ENCODE measurements at places on chromosomes 4 and X.

- no peak for DNase-seq
Measured at GRCh38 chrX:68912113-68912512, 83.3 kb downstream of the EFNB1 start.

DNA sequence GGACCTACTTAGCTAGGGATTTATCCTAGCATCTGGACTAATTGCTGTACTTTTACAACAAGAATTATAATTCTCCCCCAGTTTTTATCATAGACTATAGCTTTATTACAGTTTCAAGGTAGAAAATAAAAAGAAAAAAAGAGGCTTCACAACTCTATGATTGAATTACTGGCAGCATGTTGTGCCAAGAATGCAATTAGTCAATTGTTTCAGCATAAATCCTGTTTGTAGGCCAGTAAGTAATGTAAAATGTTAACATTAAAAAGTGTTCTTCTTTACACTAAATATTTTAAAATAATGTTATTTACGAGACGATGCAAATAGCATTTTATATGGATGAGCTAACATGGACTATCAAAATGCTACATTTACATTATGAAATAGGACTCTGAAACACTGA is 228.4 kb downstream of the MAPK10 start:
- DNase-seq, result no peak

GRCh38 chrX:93422693-93423092 is 250.7 kb downstream of the NAP1L3 start:
- DNase-seq, result peak; percentile 78

DNA sequence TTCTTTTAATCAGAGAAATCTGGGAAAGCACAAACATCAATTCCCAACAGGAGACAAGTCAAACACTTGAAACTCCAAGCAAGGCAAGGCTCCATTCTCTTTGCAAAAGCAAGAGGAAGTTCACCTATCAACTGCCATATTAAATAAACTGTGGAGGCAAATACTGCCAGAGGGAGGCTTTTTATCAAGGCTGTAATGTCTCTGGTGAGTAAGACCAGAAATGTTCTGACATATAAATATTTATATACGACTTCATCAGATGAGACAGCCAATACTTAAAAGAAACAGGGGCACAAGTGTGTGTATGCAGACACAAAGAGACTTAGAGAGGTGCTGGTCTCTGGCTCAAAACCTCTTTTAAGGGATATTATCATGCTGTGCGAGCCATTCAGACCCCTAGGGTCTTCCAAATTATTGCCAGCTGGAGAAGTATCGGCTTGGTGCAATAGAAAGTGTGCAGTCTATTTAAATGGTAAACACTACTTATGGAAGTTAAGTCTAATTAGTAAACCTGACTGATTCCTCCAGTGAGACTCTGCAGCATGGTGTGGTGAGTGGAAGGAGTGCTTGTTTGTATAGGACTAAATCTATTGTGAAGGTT is 24.4 kb downstream of the DCX start:
- DNase-seq, result no peak

DNA sequence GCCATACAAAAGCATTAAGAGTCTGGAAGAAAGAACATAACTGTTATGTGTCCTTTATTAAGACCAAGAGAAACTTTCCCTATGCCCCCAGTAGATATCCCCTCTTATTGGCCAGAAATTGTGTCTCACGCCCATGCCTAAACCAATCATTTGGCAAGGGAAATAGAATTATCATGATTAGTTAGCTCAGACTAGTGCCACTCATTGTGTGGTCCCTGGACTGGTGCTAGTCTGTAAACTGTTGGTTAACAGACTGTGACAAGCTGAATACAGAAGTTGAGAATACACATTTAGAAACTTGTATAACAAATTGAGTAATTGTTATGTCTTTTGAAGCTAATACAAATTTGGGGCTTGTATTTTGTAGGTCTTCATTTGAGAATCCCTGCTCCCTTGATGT is 8.1 kb upstream of the HUWE1 start:
- DNase-seq, result no peak

GRCh38 chr4:156377036-156377710 is 423.5 kb upstream of the CTSO start:
- no peak for DNase-seq

DNA sequence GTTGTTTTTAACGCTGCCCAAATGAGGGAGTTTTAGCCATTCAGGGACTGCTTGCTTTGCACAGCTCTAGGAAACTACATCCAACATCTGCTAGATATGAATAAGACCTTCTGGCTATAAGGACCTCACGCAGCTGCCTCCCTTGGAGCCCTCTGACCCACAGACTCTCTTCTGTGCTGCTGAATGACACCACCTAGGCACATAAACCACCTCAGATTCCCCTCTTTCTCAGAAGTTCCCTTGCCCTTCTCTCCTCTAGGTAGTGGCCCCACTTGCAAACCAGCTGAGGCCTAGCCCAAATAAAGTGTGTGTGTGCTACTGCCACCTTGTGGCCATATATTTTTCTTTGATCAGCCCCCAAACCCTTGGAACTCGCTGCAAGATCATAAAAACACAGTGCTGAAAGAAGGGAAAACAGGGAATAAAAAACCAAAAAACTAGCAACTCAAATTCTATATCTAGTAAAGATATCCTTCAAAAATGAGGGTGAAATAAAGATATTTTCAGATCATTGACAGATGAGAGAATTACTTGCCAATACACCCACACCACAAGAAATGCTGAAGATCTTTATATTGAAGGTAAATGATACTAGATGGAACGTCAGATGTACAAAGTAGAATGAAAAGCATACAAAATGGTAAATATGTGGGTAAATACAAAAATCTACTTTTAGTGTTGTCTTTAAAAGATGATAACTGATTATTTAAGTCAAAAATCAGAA is 265.9 kb downstream of the ADAMTS3 start:
- peak; percentile 77 for DNase-seq

- DNase-seq, result peak; percentile 69
Measured at GRCh38 chr4:19224820-19225219, 1026.9 kb upstream of the SLIT2 start.

DNA sequence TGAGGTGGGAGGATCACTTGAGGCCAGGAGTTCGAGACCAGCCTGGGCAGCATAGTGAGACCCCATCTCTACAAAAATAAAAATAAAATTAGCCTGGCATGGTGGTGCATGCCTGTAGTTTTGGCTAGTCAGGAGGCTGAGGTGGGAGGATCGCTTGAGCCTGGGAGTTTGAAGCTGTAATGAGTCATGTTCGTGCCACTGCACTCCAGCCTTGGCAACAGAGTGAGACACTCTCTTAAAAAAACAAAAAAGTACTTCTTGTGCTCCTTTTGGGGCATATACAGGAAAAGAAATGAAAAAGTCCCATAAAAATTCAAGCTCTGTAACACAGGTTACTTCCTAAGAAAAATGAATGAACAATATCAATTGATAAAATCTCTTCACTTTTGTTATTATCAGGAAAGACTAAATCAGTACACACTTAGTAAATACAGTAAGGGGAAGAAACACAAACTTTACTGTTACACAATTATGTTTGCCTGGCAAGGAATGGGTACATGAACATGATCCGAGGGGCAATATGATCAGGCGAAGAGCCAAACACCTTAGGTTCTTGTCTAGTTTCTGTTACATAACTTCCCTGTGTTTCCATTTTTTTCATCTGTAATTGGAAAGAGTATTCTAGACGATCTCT is 46.9 kb downstream of the CCDC158 start:
- no peak for DNase-seq

GRCh38 chr4:1826531-1827350 is 29.2 kb downstream of the LETM1 start:
- no peak for DNase-seq

- DNase-seq, result peak; percentile 75
Measured at GRCh38 chr4:87884976-87885549, 52.3 kb downstream of the MEPE start.

DNA sequence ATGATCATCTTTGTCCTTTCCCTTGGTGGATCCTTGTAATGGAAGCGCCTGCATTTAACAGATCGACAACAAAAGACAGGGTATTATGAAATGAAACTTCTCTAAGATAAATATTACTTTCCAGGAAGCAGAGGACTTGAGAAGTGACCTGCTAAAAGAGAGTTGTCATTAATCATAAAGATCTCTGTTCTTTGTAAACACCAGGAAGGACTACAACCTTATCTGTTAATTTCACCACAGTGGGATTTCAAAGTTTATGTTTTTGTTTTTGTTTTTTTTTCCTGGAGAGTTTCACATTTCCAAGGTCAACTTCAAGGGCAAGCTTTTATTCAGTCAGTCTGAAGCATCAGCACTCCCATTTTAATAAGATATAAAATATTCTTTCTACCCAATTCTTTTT is 170.9 kb downstream of the RCHY1 start:
- no peak for DNase-seq

DNA sequence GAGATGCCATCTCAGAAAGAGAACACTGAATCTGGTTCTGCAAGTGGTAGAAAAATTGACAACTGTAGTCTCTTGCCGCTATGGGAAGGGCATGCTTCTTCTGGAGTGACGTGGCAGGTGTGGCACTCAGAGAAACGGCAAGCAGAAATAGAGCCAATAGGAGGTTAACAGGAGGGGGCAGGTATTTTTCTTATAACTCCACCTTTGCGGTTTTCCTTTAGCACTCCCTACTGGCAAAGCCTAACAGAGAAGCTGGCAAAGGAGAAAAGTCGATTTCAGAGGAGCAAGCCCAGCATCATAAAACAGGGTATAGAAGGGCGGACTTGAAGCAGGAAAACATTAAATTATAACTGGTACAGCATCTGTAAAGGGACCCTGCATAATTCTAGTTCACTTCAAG is 1382.2 kb downstream of the PCDH18 start:
- no peak for DNase-seq

GRCh38 chr4:150302553-150302952 is 224.3 kb downstream of the DCLK2 start:
- no peak for DNase-seq

GRCh38 chrX:152276277-152276676 is 137.9 kb upstream of the MAGEA10 start:
- no peak for DNase-seq

- DNase-seq, result no peak
Measured at GRCh38 chr4:25927361-25928195, 13.6 kb downstream of the SMIM20 start.

- DNase-seq, result no peak
Measured at GRCh38 chr4:44988011-44988410, 261.7 kb upstream of the GNPDA2 start.

DNA sequence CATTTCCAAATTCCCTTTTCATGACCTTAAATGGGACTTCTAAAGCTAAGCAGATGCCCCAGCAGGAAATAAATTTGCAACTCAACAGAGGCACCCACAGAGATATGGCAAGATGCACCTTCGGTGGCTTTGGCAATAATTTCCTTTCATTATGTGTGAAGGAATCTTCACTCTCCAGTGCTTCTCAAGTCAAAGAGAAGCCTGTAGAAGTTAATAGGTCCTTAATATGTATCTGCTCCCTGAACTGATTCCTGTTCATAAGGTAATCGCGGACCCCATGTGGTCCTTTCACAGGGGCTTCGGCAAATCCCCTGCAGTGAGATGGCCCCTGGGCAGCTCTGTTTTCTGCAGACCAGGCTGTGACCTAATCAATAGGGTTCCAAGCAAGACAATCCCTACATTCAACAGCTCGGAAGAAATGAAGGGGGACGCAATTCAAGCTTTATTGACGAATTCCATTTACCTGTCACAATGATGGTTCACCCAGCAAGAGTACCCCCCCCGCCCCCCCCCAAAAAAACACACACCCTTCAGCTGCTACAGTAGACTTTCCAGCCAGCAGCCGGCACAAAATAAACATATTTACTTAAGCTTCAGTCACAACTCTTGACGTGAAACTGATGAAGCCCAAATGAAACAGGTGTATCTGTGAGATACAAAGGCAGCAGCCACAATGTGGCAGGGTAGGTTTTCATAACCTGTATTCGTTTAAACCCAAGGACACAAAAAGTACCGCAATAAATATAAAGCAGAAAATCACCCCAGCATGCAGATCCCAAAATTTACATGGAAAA is 35.3 kb downstream of the FAT1 start:
- DNase-seq, result no peak

GRCh38 chr4:12852338-12853307 is 631.5 kb downstream of the RAB28 start:
- peak; percentile 75 for DNase-seq

GRCh38 chr4:35541146-35541887 is 703.0 kb downstream of the ARAP2 start:
- DNase-seq, result no peak

DNA sequence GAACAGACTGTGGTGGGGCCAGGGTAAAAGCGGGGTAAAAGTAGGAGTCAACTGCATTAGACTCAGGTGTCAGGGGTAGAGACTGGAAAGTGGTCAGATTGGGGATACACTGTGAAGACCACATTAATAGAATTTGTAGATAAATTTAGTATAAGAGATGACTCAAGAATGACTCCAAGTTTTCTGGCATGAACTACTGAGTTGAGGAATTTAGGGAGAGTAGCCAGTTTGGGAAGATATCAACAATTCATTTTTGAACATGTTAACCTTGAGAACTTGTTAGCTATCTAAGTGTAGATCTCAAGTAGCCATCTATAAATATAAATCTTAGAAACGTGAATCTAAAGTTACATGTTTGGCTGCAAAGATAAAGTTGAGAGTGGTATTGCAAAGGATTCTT is 206.9 kb upstream of the HCCS start:
- no peak for DNase-seq

- no peak for DNase-seq
Measured at GRCh38 chr4:43709443-43709842, 739.2 kb downstream of the KCTD8 start.

GRCh38 chr4:54315561-54316538 is 86.8 kb downstream of the PDGFRA start:
- peak; percentile 86 for DNase-seq

DNA sequence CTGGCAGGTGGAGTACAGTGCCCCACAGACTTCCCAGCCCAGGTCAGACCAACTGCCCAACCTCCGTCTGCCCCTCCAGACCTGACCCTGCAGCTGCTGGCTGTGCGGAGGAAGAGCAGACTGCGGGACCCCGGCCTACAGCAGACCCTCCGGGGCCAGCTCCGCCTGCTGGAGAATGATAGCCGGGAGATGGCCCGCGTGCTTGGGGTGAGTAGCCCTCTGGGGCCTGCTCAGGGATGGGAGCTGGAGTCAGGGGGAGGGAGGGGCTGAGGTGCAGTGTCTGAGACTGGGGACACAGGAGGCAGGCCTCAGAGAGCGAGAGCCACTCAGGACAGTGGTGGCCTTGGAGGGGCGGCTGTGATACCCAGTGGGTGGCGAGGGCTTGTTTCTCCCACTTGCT is 13.5 kb downstream of the SH3TC1 start:
- DNase-seq, result no peak

DNA sequence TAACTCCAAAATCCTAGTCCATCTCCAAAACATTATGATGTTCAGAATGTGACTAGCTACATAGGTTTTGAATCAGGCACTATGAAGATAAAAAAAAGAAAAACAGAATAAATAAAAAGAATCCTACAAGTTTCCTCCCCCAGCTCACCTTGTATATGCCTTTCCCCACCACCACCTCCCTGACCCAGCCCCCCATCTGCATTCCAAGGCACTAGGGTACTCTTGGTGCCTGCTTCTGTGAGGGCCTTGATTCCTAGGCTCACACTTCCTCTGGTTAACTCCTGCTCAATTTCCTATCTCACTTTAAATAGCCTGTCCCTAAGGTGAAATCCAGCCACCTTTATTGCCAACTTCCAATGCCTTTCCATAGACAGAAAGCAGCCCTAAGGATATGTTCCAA is 178.7 kb upstream of the ATOH1 start:
- no peak for DNase-seq

- peak; percentile 88 for DNase-seq
Measured at GRCh38 chrX:130079824-130080406, 30.4 kb downstream of the ELF4 start.
